ENCODE measurements at places on chromosomes 1 and 21.

DNA sequence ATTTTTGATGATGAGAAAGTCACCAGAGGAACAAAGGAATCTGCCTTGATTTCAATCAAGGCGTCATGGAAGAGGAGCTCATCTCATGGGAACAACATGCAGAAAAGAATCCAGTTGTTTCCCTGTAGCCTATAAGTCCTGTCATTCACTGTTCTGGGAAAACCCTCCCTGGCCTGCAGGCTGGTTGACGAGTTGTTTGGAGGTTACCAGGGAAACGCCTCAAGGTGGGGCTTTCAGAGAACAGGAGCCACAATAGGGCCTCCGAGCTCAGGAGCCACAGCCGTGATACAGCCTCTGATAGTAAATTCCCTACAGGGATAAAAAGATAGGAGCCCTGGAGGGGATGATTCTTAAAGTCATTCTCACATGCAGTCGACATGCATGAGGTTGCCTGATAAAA is 135.2 kb downstream of the PSMG1 start:
- no peak for DNase-seq

DNA sequence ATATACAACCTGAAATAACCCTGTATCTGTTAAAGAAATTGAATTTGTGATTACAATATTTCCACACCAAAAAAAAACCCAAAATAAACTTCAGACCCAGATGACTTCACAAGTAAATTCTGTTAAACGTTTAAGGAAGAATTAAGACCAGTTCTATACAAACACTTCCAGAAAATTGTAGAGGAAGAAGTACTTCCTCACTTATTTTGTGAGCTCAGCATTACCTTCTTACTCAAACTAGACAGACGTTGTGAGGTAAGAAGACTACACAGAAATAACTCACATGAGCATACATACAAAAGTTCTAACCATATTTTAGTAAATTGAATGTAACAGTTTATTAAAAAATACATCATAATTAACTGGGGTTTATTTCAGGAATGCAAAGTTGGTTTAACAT is 18.8 kb downstream of the RALGPS2 start:
- no peak for DNase-seq

- no peak for DNase-seq
Observed at GRCh38 chr1:30692201-30692947, 31.0 kb downstream of the MATN1 start.

DNA sequence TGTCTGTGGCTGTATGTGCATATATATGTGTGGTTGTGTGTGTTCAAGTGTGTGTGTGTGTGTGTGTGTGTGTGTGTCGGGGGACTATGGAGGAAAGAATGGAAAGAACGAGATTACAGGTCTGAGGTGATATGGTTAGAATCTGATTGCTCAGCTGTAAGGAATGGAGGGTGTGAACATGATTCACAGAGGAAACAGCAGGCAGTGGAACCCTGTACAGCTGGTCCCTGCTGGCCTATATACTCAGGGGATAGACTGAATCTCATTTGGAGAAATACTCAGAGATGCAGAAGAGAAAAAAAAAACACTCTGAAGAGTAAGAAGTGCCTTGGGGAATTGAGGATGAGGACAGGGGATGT is 180.1 kb upstream of the ESRRG start:
- DNase-seq: no peak

GRCh38 chr1:43493661-43494450 is 36.8 kb upstream of the PTPRF start:
- no peak for DNase-seq

Measured in effector memory CD8-positive, alpha-beta T cell (primary cell).